Muscle of leg (tissue), 16 donors: ENCODE measurements at places on chromosomes 2 and 18. TPM values are rescaled to one million over a fixed set of nuclear protein-coding genes. Genes with fewer than 3 reads are reported as not detected.

The CD8B2 gene
- 0.09 TPM for total RNA-seq

- no peaks in the 10 kb centered on the region for H3K27me3 ChIP-seq
- H3K4me3 ChIP-seq = no peak overlapping the region
- H3K27ac ChIP-seq = no peak overlapping the region
- DNase-seq = no peak
- H3K4me1 ChIP-seq = no peaks in the 10 kb centered on the region
- H3K36me3 ChIP-seq = peaks cover 34% of the 10 kb centered on the region
These were observed 19.5 kb upstream of the ERCC3 start for GRCh38 chr2:127313406-127313805.

The APLF gene
- total RNA-seq = 5.5 TPM

- H3K4me3 ChIP-seq = no peak overlapping the region
- no peaks in the 10 kb centered on the region for H3K27me3 ChIP-seq
- H3K36me3 ChIP-seq = no peaks in the 10 kb centered on the region
- H3K4me1 ChIP-seq = peaks cover 12% of the 10 kb centered on the region
These were observed 145.4 kb upstream of the RIOK3 start for GRCh38 chr18:23307567-23308295.

The PTMA gene
- 657 TPM for total RNA-seq

The CHST10 gene
- total RNA-seq = 14.0 TPM

DNA sequence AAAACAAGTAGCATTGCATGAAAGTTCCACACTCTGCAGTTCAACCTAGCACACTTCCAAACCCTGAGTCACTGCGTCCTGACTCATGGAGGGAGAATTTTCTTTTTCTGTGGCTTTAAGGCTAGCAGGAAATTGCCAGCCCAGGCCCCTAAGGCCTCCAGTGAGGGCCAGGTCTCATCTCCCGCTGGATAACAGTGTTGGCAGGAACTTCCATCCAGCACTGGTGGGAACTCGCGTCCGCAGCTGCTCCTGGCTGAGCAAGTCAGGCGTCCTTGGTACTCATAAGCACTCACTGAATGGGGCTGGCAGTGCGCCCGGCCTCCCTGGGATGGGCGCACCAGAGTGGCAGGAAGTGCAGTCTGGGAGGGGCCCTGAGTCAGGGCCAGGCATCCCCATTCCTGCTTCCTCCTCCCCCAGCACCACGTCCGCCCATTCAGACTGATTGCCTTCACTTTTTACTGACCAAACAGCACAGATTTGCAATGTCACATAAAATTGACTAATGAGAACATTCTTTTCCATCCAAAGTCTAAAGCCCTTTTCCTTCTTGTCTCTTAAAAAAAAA lies 14.3 kb downstream of the MALL start:
- no peaks in the 10 kb centered on the region for H3K36me3 ChIP-seq
- peaks cover 25% of the 10 kb centered on the region for H3K4me1 ChIP-seq
- H3K27ac ChIP-seq = peak overlapping the region; percentile 83
- H3K27me3 ChIP-seq = no peaks in the 10 kb centered on the region

The HOXD12 gene
- not detected for total RNA-seq

The UGT1A10 gene
- not detected for total RNA-seq

The LCT gene
- not detected for total RNA-seq

GRCh38 chr2:39524756-39525635 lies 87.9 kb upstream of the MAP4K3 start:
- no peak for DNase-seq
- peaks cover 18% of the 10 kb centered on the region for H3K4me1 ChIP-seq
- peaks cover 3% of the 10 kb centered on the region for H3K36me3 ChIP-seq
- no peaks in the 10 kb centered on the region for H3K27me3 ChIP-seq
- H3K27ac ChIP-seq = no peak overlapping the region

DNA sequence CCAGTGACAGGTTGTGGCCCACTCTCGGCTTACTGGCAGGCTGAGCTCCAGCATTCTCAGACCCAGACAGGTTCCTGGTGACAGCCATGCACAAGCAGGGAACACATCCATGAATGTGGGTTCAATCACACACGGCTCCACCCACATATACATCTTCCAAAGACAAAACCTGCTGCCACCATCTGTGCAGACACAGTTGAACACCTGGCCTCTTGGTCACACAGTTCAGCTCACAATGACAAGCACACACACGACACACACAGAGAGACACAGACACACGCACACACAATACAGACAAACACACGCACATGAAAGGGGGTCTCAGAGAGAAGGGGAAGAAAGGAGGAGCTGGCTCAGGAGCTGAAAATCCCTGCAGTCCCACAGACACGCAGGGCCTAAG lies 32.1 kb upstream of the PTMA start:
- H3K27ac ChIP-seq = no peak overlapping the region
- no peak for DNase-seq
- H3K27me3 ChIP-seq = no peaks in the 10 kb centered on the region
- H3K4me1 ChIP-seq = peaks cover 47% of the 10 kb centered on the region
- no peak overlapping the region for H3K4me3 ChIP-seq

DNA sequence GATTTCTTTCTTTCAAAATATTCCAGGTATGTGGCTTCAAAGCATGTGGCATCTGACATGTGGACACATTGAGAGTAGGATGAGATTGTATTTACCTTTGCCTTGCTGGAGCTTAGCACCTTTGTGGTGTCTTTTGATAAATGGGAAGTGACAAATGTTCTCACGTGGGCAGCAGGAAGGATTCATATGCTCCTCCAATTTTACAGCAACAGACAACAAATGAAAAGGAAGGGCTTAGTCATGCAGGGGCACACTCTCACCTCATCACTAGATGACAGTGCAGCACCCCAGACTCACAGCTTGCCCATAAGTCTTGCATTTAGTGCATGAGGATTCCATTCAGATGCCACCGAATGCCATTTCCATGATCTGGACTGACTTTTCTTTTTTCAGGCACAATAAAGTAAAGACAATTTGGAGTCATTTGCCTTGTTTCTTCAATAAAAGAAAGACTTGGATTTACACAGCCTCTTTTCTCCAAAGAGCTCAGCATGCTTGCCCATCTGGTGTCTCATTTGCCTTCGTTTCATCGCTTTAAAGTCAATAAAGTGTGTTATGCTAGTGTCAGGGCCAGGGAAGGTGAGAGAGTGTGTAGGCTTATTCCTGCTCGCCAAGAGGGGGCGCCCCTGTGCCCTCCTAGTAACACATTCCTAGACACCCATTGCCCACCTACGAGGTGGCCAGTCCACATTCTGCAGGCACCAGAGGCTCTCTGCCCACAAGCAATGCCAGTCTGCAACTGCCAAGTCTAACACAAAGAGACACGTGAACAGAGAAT lies 39.6 kb upstream of the DAPL1 start:
- no peak overlapping the region for H3K27ac ChIP-seq
- H3K4me3 ChIP-seq = no peak overlapping the region
- DNase-seq = no peak
- H3K4me1 ChIP-seq = peaks cover 7% of the 10 kb centered on the region
- no peaks in the 10 kb centered on the region for H3K36me3 ChIP-seq

GRCh38 chr2:220163486-220163885 lies 536.1 kb downstream of the SLC4A3 start:
- no peak overlapping the region for H3K4me3 ChIP-seq
- H3K36me3 ChIP-seq = no peaks in the 10 kb centered on the region
- no peaks in the 10 kb centered on the region for H3K27me3 ChIP-seq
- DNase-seq = no peak

- H3K4me1 ChIP-seq = peaks cover 4% of the 10 kb centered on the region
- no peak overlapping the region for H3K4me3 ChIP-seq
- no peaks in the 10 kb centered on the region for H3K27me3 ChIP-seq
- H3K27ac ChIP-seq = peak overlapping the region; percentile 10
- DNase-seq = peak; percentile 88
- no peaks in the 10 kb centered on the region for H3K36me3 ChIP-seq
These were observed 303.7 kb downstream of the PTGR3 start for GRCh38 chr18:74905247-74905646.

GRCh38 chr2:219562049-219563020 lies 9.0 kb downstream of the OBSL1 start:
- H3K4me1 ChIP-seq = peaks cover 26% of the 10 kb centered on the region
- DNase-seq = no peak
- no peaks in the 10 kb centered on the region for H3K27me3 ChIP-seq
- H3K36me3 ChIP-seq = peaks cover 81% of the 10 kb centered on the region

- H3K36me3 ChIP-seq = no peaks in the 10 kb centered on the region
- no peaks in the 10 kb centered on the region for H3K27me3 ChIP-seq
- peaks cover 26% of the 10 kb centered on the region for H3K4me1 ChIP-seq
- DNase-seq = no peak
These were observed 8.3 kb downstream of the MYO1B start for GRCh38 chr2:191253476-191253875.

GRCh38 chr2:187198136-187198535 lies 249.9 kb downstream of the CALCRL start:
- H3K27me3 ChIP-seq = no peaks in the 10 kb centered on the region
- no peak for DNase-seq
- H3K27ac ChIP-seq = no peak overlapping the region
- H3K4me1 ChIP-seq = no peaks in the 10 kb centered on the region
- no peak overlapping the region for H3K4me3 ChIP-seq
- H3K36me3 ChIP-seq = no peaks in the 10 kb centered on the region

- no peaks in the 10 kb centered on the region for H3K36me3 ChIP-seq
- H3K4me1 ChIP-seq = peaks cover 8% of the 10 kb centered on the region
- no peak overlapping the region for H3K4me3 ChIP-seq
- H3K27ac ChIP-seq = no peak overlapping the region
- no peaks in the 10 kb centered on the region for H3K27me3 ChIP-seq
These were observed 37.1 kb downstream of the BCL11A start for GRCh38 chr2:60516383-60516811.

DNA sequence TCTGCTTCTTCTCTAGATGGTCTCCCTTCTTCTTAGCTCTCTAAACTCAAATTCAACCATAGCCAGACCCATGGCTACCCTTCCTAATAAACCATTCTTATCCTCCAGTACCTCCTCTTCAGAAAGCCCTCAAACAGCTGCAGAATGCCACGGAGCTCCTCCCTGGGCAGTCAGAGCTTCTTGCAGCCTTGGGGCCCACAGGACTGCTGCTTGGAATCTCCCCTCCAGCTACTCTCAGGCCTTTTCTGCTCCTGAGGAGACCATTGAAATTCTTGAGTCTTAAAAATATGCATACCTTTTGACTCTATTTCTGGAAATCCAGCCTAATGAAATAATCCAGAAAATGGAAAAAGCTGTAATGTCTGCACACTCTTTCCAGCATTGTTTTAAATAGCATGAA lies 30.7 kb downstream of the EFR3B start:
- H3K36me3 ChIP-seq = no peaks in the 10 kb centered on the region
- no peaks in the 10 kb centered on the region for H3K4me1 ChIP-seq
- no peak overlapping the region for H3K4me3 ChIP-seq
- no peaks in the 10 kb centered on the region for H3K27me3 ChIP-seq
- no peak overlapping the region for H3K27ac ChIP-seq
- DNase-seq = no peak

DNA sequence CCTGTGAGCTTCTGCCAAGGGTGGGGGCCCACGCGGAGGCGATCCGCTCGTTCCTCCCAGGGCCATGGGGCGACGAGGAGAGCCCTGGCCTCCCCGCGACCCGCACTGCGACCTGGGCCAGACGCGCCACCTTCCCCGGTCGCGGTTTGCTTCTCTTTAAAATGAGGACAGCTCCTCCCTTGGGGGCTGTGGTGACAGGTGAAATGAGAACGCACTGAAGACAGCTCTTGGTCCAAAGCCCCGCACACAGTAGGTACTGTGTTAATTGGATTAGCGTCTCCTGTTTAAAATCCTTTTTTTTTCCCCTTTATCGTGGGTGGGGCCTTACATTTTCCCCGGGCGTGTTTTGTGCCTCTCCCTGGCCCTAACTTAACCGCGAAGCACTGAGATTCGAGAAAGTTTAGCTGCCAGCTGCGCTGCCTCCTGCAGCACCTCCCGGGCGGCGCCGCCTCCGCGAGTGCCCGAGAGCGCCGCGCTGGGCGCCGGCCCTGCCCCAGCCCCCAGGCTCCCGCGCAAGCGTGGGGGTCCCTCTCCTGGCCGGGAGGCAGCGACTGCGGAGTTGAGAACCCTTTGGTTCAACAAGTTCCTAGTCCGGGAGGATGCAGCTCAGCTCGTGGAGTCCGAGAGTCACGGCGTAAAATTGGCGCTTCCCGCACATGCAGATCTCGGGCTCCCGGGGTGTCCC lies 1.1 kb downstream of the HPCAL1 start:
- no peaks in the 10 kb centered on the region for H3K36me3 ChIP-seq
- H3K4me1 ChIP-seq = peaks cover 24% of the 10 kb centered on the region
- H3K4me3 ChIP-seq = peak overlapping the region; percentile 73
- no peak overlapping the region for H3K27ac ChIP-seq
- peak; percentile 69 for DNase-seq
- peaks cover 29% of the 10 kb centered on the region for H3K27me3 ChIP-seq

GRCh38 chr2:36361396-36361795 lies 5.8 kb downstream of the CRIM1 start:
- no peak for DNase-seq
- H3K27ac ChIP-seq = no peak overlapping the region
- H3K27me3 ChIP-seq = peaks cover 4% of the 10 kb centered on the region
- no peaks in the 10 kb centered on the region for H3K36me3 ChIP-seq
- no peak overlapping the region for H3K4me3 ChIP-seq
- H3K4me1 ChIP-seq = peaks cover 12% of the 10 kb centered on the region

The C2orf72 gene
- 0.62 TPM for total RNA-seq

DNA sequence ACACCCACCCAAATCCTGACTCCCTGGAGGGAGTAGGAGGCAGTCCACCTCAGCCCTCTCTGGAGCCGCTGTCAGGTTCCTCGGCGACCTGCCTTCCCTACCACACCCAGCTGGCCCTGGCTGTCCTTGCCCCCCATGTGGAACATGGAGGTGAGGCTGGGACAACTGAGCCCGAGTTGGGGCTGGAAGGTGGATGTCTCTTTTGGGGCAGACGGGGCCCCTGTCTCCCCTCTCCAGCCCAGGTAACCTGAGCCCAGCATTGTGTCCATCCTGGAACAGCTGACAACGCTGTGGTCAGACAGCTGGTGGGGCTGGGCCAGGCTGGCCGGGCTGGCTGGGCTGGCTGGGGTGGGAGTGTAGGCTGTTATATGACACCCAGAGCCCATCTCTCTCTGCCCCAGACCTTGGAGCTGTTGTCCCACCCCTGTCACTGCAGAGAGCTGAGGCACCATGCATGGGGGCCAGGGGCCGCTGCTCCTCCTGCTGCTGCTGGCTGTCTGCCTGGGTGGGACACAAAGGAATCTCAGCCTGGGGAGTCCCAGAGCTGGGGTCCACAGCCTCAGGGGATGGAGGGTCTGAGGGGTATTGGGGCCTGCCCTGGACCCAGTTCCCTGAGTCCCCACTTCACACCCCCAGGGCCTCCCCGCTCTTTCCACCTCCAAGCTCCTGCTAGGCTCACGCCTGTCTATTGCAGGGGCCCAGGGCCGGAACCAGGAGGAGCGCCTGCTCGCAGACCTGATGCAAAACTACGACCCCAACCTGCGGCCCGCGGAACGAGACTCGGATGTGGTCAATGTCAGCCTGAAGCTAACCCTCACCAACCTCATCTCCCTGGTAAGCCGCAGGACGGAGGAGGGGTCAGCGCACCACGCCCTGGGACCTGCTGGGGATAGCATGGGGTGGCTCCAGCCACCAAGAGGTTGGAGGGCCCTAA lies at the start of gene CHRNG:
CHRNG (plus strand) TSS at position 395 of the 934 bp plus-strand sequence; CDS start at position 451, 56 bp downstream.
- peak within 1 kb of the TSS; percentile 75 for H3K27ac ChIP-seq
- peak; percentile 81 for DNase-seq
- peak within 1 kb of the TSS; percentile 54 for H3K4me3 ChIP-seq
- peaks cover 48% of the 10 kb centered on the region for H3K36me3 ChIP-seq
